Umbilical cord (tissue), 2 donors: ENCODE measurements at places on chromosomes 6 and 20. TPM values are rescaled to one million over a fixed set of nuclear protein-coding genes. Genes with fewer than 3 reads are reported as not detected.

The CPXM1 gene
- 18.1 TPM for total RNA-seq

GRCh38 chr6:137161949-137162348 lies 11.5 kb downstream of the IL22RA2 start:
- DNase-seq: no peak

GRCh38 chr6:149483849-149484655 lies 762 bp downstream of the ZC3H12D start:
- no peak for DNase-seq

GRCh38 chr6:79731471-79731870 lies 100.3 kb downstream of the SH3BGRL2 start:
- no peak for DNase-seq

GRCh38 chr20:48921883-48922820 lies 641 bp downstream of the ARFGEF2 start:
- no peak for DNase-seq

- DNase-seq: no peak
These were observed 49.9 kb downstream of the AIG1 start for GRCh38 chr6:143110572-143110971.
